ENCODE measurements at places on chromosomes 2 and 18.

DNA sequence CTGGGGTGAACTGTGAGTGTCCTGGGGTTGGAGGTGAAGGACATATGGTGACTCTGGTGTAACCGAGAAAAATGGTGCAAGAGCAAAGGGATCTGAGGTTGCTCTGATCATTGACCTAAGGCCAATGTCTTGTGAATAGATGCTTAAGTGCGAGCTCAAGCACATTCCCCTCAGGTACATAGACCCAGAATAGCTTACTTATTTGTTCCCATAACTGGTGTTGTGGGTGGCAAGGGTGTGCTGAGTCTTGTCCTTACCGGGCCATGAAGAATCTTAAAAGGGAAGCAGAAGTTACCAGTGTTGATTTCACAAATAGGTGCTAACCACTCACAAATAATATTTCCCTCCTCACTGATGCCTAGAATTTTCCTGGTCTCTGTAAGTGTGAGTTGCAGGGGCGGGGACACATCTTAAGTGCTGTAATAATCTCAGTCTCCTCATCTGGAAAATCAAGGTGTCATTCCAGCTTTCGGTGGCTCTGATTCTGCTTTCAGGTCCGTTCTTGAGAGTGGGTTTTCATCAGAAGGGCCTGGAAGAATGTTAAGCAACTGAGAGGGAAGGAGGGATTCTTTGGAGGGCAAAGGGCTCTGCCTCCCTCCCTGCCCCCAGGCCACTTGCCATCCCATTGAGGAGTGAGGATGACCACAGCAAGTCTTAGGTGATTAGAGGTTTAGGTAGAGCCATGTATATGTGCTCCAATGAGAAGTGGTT is 54.9 kb downstream of the LIPG start:
- no peak for DNase-seq

- DNase-seq, result no peak
Measured at GRCh38 chr2:10584242-10584753, 105.5 kb downstream of the NOL10 start.

DNA sequence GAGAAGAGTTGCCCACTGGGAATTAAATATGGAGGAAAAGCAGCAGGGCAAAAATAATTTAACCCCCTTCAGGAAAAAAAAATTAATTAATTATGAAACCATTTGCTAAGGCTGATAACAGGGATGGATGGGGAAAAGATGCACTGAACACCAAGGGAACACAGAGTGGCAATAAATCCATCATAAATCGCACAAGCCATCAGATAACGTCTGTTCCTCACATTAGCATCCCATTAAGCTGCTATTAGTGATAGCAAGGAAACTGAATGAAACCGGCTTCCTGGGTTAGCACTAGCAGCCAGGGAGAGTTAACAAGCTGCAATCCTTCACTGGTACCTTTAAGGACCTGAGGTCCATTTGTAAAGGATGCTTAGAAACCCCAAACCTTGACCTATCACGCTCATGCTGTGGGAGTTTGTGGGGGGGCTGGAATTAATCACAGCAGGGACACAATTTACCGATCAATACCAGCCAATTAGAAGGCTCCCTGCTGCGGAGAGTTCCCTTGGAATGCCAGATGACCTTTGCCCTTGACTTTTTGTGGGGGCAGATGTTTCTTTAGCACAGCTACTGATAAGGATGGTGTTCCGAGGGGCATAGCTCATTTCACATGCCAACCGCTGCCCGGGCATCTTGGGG is 175.5 kb upstream of the KLF7 start:
- DNase-seq, result no peak

GRCh38 chr2:119517433-119517832 is 6.8 kb downstream of the SCTR start:
- peak; percentile 28 for DNase-seq

- no peak for DNase-seq
Measured at GRCh38 chr2:74944987-74945787, 13.3 kb upstream of the POLE4 start.

DNA sequence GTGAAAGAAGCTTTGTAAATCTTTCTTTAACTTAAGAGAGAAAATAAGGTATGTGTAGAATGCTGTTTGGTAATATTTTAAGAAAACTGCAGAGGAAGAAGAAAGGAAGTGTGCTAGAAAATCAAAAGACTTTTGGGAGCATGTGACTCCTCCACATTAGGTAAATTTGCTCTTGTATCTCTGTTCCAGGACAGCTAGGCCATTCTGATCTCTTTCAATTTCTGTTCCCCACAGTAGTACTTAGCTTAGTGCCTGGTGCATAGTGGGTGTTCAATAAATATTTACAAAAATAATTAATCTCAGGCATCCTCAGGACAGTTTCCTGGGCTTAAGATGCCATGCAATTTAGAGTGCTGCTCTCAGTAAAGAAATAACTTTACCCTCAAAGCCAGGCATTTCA is 105.0 kb downstream of the GPD2 start:
- DNase-seq, result no peak

DNA sequence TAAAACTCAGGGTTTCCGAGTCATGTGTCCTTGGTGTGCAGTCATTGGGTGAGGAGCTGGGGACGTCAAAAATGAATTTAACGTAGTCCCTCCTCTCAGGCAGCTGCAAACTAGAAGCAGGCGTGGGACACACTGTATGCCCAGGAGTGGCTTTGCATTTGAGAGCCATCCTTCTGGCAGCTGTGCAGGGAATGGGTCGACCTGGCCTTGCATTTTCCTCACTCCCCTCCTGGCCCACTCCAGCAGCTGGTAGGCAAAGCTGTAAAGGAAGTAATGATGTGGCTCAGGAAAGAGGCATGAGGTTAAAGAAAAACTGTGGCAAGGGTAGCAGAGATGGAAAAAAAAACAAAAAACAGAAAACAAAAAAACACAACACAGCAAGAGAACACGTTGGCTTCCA is 46.5 kb downstream of the RNF144A start:
- no peak for DNase-seq

DNA sequence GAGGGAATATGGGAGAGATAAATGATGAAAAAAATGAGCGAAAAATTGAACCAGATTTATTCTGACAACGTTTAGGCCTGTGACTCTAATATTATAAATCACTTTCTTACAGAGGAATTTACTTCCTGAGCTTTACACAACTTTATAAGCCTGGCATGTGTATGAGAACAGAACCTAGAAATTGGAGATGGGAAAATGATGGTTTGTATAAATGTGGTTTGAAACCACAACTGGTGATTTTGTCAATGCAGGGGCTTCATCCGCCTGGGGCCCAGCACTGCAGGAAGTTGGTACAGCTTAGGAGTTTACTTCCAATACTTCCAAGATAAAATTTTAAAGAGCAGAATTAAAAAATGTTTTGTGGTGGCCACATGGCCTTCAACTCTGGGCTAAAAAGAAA is 82.3 kb downstream of the VAPA start:
- DNase-seq, result no peak

DNA sequence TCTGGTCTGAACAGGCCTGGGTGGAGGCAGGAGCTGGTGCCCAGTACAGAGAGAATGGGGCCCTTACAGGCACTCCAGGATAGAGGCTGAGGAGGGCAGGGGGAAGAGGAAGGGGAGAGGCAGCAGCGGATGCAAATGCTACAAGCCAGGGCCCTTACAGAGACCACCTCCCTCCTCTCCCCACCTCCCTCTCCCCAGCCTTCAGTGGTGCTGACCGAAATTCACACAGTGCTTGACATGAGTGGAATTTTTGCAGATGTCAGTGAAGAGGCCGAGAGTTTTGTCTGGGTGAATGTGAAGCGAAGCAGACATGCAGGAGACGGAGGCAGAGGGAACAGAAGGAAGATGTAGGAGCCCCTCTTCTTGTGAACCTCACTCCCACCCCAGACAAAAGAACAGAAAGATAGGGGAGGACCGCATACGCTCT is 31.9 kb downstream of the CIB4 start:
- DNase-seq, result no peak

DNA sequence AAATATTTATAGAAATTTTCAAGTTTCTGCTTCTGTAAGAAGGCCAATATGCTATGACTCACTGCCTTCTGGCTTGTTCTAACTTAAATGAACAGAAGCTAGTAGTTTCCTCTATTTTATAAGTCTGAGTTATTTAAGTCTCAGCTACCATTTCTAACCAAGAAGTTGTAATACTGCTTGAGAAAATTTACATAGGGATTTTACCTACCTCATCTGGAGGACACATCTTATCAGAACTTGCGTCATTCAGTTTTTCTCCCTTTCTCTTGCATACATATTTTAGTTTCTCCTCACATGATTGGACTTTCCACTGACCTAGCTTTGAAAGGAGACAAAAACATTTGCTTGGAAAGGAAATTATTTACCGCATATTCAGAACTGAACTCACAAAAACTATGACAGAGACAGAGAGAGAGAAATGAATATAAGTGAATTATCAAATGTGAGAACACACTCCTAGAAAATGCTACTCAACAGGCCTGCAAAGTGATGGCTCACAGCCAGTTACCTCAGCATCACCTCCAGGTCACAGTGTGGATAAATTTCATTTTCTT is 81.1 kb upstream of the CD302 start:
- no peak for DNase-seq

GRCh38 chr2:233061591-233062450 is 1.7 kb downstream of the INPP5D start:
- no peak for DNase-seq

DNA sequence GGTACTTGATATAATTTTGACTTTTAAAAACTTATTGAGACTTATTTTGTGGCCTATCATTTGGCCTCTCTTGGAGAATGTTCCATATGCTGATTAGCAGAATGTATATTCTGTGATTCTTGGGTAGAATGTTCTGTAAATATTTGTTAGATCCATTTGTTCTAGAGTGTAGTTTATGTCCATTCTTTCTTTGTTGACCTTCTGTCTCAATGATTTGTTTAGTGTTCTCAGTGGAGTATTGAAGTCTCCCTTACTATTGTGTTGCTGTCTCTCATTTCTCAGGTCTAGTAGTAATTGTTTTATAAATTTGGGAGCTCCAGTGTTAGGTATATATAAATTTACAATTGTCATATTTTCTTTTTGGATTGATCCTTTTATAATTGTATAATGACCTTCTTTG is 349.6 kb upstream of the CWC22 start:
- no peak for DNase-seq

DNA sequence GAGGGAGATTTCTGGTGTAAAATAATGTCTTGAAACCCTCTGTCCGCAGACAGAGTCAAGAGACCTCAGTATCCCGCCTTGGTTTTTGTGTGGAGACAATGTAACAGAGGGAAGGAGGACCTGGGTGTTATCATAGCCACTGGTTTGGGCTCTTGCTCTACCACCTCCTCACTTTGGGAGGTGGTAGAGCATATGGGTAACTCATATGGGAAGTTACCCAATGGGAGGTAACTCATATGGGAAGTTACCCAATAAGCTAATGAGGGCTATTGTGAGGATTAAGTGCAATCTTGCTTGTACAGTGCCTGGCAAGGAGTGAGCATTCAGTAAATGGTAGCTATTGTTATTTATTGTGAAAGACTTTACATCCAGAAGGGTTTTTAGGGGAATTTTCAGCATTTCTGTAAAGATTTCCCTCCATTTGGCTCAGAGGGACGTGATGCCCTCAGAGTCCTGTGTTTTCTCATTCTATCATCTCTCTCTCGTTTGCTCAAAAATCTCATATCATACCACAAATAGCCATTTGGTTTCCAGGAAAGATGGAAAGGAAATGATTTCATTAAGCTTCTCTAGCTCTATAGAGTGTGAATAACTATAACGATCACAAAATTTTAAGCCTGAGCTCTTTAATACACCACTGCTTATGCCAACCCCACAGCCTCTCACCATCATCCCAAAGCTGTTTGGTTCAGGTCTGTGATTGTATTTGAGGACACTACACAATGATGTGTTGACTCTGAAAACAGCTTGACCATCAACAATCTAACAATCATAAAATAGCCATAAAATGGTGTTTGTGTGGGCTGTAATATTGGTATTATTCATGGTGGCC is 307.7 kb downstream of the STK39 start:
- no peak for DNase-seq

DNA sequence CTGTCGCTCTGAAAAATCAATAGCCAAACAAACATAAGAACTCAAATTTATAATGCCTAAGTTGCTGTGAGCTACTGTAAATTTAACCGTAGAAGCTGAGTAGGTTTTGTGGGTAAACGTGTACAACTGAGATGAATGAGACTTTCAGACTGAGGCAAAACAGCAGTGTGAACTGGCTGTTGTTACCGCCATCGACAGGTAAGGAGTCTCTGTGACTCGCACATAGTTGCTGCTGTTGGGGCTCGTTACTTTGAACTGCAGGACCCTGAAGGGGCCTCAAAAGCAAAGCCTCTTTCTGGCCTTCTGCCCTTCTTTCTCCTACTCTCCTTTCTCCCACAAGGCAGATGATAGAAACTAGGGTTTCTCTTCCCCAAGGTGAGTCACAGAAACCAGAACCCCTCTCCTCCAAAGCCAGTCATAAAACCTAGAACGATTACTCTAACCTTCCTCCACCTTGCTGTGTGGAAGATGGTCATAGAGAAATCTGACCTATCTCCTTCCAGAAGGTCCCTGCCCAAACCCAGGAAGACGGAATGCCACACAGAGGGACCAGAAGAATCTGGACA is 101.2 kb downstream of the DLGAP1 start:
- no peak for DNase-seq

DNA sequence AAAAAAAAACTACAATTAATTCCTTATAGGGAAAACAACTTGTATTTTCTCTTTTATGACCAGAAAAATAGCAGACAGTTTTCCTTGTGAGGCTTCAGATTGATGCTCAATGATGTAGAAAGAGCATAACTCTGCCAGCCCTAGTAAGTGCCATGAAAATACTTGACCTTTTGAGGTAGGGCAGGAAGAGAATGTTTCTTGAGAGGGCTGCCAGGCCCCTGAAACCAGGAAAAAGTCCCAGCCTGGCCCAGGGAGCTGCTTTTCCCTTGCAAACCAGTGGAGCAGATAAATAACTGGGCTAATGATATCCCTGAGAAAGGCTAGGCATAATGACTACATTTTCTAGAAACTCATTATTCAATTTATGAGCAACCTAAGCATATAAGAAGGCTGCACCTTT is 126.8 kb downstream of the SLC8A1 start:
- DNase-seq, result no peak

GRCh38 chr2:189933041-189933440 is 129.5 kb downstream of the MSTN start:
- no peak for DNase-seq

- DNase-seq, result no peak
Measured at GRCh38 chr2:236968880-236969534, 116.7 kb upstream of the COPS8 start.

DNA sequence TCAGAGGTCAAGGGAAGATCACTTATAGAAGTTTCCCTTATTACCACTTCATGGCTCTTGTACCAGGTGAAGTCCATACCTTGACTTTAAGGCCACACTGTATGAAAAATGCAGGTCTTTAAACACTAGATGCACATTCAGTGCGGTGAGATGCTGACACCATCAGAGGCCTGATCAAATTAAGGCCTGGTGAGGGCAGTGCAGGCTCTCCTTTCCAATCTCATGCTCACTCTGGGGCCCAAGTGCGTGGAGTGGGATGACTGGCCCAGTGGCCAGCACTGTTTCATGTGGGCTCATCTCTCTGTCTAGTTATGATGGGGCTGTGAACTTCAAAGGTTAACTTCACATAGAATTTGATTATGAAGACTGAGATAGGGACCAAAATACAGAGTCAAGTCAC is 281.1 kb downstream of the SLC4A3 start:
- no peak for DNase-seq

Measured in SW 1271 (cell line).